AG04450 (cell line): ENCODE measurements at places on chromosomes 5 and 9. TPM values are rescaled to one million over a fixed set of nuclear protein-coding genes. Genes with fewer than 3 reads are reported as not detected.
A peak's percentile ranks its signal among the peaks of the same experiment; 100 is the strongest.

- no peak for DNase-seq
Measured at GRCh38 chr5:132557478-132558172, 848 bp downstream of the RAD50 start.

DNA sequence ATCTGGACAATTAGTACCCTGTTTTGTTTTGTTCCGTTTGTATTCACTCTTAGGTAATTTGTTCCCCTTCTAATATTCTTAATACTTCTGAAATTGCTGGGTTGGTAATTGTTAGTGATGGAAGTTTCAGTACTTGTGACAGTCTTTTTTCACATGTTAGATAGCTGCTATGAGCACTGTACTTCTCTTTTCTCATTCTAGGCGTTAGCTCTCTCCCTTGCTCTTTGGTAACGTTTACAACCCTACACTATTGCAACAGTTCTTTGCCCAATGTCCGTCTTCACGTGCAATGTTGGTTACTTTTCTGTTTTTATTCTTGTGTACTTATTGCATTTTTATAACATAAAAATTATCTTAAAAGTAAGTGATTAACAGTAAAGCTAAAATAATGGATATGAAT, 1509.0 kb downstream of the MAT2B start:
- no peak for DNase-seq

- DNase-seq: no peak
Measured at GRCh38 chr9:93677641-93678136, 101.3 kb downstream of the PHF2 start.

DNA sequence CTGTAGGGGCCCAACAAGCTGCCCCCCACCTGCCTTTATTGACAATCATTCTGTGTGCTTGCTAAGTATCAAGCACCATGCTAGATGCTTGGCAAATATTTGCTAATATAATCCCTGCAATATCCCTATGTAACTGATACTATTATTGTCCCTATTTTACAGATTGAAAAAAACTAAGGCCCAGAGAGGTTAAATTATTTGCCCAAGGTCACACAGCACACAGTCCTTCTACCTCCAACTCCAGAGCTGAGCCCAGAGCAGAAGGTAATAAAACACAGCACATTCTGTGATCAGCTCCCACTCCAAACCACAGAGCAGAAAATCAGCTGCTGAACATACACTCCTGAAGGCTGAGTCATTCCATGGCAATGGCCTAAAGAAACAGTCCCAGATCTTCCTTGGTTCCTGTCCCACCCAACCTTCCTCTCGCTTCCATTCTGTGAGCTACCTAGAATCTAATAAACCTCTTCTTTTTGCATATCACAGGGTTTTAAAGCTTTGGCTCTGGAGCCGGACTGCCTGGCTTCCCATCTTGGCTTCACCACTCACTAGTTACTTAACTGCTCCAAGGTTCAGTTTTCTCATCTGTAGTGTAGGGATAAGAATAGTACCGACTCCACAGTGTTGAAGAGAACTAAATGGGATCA, 66.7 kb upstream of the ADRA1B start:
- peak; percentile 45 for DNase-seq

DNA sequence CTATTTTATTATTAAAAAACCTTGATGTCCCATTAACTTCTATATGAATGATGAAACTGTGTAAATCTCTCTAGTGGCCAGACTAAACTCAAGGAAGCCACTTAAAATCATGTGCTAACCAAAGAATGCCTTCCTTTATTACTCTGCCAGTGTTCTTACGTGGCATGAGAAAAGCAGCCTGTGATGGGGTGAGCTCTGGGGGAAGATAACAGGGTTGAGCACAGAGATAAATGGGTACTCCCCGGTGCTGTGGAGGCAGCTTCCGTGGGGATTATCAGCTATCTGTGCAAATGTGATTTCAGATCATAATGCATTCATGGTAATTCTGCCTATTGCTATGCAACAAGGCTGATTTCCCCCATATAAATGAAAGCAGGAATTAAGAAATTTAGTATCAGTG, 181.3 kb downstream of the CAVIN4 start:
- no peak for DNase-seq

DNA sequence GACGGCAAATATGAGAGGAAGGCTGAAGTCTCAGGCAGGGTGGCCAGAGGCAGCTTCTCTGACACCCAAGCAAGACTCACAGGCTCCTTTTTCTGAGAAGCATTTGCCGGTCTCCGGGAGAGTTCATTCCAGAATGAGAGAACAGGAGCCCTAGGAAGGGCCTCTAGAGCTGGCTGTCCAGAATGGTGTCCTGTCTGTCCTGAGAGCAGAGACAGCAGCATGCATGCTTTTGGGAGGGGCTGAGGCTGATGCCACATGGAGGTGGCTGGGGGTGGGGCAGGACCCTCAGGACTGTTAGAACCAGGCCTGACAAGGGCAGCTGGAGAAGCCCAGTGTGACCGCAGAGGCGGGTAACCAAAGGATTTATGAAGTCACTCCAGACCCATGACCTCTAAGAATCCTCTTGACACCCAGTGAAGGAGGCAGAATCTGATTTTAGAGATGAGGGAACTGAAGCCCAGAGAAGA, 60.0 kb downstream of the SHB start:
- DNase-seq: no peak

- no peak for DNase-seq
Measured at GRCh38 chr5:180436275-180436674, 57.9 kb upstream of the CNOT6 start.

DNA sequence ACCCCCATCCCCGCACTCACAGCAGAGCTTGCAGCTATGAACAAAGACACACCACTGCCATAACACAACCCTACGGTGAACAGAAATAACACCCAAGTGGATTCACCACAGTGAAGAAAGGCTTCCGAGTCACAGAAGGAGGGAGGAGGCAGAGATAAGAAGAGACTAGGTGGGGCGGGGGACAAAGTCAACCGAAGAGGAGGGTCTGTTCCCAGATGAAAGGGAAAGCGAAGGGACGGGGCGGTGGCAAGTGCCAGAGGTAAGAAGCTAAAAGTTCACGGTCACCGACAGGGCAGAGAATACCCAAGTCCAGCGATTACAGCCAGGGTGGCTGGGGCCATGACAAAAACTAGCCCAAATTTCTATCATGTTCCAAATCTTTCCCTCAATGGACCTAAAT, 21.0 kb downstream of the EPB41L4B start:
- DNase-seq: no peak

DNA sequence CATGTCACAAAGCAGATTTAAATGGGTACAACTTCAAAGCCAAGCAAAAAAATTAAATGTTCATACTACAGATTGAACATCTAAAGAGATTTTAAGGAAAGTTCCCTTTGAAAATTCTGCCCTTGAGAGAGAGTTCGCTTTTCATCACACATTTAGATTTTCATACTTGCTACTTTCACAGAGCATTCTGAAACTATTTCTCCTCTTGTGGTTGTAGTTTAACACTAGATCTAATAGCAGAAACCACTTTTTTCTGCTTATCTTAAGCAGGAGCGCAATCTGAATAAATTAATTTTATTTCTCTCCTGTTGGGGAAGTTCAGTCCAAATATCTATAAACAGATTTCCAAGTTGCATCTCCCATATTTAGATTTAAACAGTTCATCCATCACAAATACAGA, 173.3 kb upstream of the RASA1 start:
- no peak for DNase-seq

DNA sequence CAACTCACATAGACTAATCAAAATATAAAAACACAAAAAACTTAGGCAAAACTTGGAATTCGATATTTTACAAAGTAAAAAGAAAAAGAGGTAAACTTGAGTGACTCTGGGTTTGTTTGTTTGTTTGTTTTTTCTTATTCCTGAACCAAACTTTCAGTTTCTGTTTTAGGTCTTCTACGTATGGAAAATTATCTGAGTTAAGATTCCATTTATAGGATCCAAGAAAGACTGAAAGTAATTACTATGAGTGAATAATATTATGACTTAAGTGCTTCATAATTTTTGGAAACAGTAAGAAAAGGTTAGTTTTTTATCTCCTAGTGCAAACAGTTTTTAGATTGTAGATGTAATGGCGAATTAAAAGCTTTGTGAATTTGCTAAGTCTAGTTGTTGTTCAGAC, 13.2 kb downstream of the ST8SIA4 start:
- DNase-seq: no peak

DNA sequence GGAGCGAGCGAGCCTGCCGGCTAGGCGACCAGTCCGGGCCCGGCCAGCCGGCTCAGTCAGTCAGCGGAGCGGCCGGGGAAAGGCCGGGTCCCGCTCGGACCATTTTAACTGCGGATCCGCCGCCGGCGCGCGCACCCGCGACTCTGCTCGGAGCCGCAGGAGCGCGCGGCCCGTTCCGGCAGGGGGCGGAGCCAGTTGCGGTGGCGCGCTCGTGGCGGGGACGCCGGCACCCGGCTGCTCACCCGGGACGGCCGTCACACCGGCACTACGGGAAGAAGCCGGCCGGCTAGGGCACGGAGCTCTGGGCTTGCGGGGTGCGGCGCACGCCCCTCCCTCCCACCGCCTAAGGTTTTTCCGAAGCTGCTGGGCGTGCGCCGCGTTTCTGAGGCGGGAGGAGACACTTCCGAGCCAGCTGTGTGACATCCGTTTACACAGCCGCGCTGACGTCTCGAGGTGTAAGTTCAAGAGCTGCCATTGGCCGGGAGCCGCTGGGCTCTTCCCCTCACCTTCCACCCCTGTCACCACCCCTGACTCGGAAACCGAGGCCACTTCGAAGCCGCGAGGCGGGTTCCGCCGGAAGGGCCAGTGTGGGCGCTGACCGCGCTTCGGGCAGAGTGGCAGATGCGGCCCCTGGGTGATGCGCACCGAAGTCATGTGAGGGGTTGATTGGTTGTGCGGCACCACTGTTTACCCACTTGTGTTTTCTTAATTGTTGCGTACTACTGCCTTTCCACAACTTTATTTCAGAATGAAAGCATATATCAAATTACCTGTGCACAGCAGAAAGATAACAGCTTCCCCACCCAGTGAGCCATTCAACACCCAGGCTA, at the start of gene FBXL17:
FBXL17 (minus strand) TSS at position 145 of the 830 bp plus-strand sequence.
- DNase-seq: peak; percentile 84

GRCh38 chr9:127067603-127068220, 54.7 kb downstream of the ANGPTL2 start:
- no peak for DNase-seq

DNA sequence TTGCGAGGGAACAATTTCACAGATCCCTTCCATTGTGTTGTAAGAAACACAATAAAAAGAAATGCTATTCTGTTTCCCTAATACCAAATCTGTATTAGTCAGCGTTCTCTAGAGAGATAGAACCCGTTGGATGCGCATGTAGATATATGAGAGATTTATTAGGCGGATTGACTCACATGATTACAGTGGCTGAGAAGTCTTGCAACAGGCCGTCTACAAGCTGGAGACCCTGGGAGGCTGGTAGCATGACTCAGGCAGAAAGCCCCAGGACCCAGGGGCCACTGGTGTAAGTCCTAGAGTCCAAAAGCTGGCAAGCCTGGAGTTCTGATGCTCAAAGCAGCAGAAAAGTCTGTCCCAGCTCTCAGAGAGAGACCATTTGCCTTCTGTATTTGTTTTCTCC, 18.4 kb upstream of the IL17B start:
- DNase-seq: no peak

- DNase-seq: no peak
Measured at GRCh38 chr9:93814077-93814956, 140.8 kb downstream of the BARX1 start.

GRCh38 chr9:95313010-95313498, 4.5 kb downstream of the FANCC start:
- DNase-seq: no peak

DNA sequence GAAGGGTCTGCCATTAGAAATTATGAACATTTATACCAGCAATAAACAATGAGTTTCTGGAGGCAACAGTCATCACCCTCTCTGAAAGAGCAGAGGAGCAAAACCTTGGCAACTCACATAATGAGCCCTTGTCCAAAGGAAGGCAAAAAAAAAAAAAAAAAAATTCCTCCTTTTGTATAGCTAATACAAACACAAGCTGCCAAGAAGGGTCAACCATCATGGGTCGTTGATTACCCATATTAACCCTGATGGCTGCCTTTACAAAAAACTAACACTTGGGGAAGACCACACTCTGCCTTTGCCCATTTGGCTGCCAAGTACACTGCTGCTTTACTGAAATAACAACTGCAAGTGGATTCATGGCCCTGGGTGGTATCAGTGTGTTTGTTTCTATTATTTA, 272.7 kb downstream of the ADAMTSL1 start:
- no peak for DNase-seq

- no peak for DNase-seq
Measured at GRCh38 chr9:89848060-89849040, 243.5 kb downstream of the GADD45G start.

GRCh38 chr5:76606701-76607100, 16.5 kb downstream of the F2RL2 start:
- DNase-seq: no peak

- no peak for DNase-seq
Measured at GRCh38 chr5:137734962-137735554, 831 bp downstream of the KLHL3 start.

DNA sequence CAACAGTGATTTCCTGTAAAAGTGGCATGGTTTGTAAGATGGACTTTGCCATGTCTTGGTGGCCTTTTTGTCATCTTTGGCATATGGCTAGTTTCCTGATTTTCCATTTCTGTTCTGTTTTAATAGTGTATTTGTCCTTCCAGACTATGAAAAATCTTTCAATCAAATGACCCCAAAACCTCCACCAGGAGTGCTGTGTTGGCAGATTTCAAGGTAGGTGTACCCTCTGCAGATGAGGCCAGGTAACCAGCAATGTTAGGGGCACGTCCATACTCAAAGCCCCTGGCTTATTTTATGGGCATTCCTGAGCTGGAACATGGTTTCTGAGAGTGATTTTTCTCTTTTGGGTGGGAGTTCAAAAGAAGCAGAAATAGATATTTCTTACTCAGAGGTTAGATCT, 15.2 kb upstream of the MAP1B start:
- no peak for DNase-seq

Gene IL4
- polyA plus RNA-seq: not detected in 2 replicates

Gene SOHLH1
- not detected in 2 replicates for polyA plus RNA-seq

Gene GABRA1
- not detected in 2 replicates for polyA plus RNA-seq

Gene PCDHGC4
- 0.46 and 0.83 TPM in 2 replicates for polyA plus RNA-seq

Gene WNT8A
- not detected in 2 replicates for polyA plus RNA-seq

Gene PROB1
- polyA plus RNA-seq: 0.19 and 0.25 TPM in 2 replicates

Gene SPINK6
- not detected in 2 replicates for polyA plus RNA-seq

Gene NPR2
- polyA plus RNA-seq: 31.9 and 44.6 TPM in 2 replicates

Gene ARL10
- polyA plus RNA-seq: 5.4 and 6.6 TPM in 2 replicates

Gene SLC46A2
- not detected in 2 replicates for polyA plus RNA-seq

Gene PCDHGA7
- polyA plus RNA-seq: 2.7 TPM in 2 replicates

Gene ADCY2
- not detected in 2 replicates for polyA plus RNA-seq

Gene SPAG8
- polyA plus RNA-seq: 0.56 and 0.58 TPM in 2 replicates

Gene OR5C1
- polyA plus RNA-seq: not detected in 2 replicates

Gene PRSS3
- 0.64 and 0.81 TPM in 2 replicates for polyA plus RNA-seq

Gene MAN2A1
- polyA plus RNA-seq: 40.1 and 55.8 TPM in 2 replicates

Gene PLEKHG4B
- polyA plus RNA-seq: 0.24 and 0.37 TPM in 2 replicates
